SHP77 treated with DMSO at 0.1 percent for 48 hours (cell line): ENCODE measurements at places on chromosomes 6 and 20.
A peak's percentile ranks its signal among the peaks of the same experiment; 100 is the strongest.

DNA sequence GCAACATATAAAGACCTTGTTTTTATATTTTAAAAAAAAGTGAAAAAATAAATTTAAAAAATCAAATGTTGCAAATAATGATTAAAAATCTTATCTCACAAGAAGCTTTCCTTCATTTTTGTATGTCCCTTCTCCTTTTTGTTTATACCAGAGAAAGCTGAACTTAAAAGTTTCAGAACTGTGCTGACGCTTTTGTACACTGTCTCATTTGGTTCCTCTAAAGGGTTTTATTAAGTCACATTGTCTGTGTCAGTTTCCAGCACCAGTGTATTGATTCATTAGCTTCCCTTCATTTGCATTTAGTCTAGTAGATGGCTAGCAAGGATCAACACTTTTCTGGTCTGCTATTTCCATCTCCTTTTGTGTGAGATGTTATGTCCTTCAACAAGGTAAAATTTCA, 6.7 kb downstream of the PCED1A start:
- no peak for DNase-seq

- no peak for DNase-seq
Observed at GRCh38 chr6:91695221-91695620, 1108.3 kb upstream of the MAP3K7 start.

DNA sequence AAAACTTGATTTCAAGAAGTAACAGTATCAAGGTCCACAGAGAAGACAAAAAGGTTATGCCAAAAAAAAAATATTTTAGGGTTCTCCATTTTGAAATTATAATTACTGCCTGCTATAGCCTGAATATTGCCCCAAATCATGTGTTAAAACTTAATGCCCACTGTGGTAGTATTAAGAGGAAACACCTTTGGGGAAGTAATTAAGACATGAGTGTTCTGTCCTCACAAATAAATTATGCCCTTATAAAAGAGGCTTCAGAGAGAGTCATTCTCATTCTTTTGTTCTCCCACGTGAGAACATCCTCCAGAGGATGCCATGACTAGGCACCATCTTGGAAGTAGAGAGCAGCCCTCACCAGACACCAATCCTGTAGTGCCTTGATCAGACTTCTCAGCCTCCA, 66.2 kb downstream of the GMDS start:
- DNase-seq = no peak

DNA sequence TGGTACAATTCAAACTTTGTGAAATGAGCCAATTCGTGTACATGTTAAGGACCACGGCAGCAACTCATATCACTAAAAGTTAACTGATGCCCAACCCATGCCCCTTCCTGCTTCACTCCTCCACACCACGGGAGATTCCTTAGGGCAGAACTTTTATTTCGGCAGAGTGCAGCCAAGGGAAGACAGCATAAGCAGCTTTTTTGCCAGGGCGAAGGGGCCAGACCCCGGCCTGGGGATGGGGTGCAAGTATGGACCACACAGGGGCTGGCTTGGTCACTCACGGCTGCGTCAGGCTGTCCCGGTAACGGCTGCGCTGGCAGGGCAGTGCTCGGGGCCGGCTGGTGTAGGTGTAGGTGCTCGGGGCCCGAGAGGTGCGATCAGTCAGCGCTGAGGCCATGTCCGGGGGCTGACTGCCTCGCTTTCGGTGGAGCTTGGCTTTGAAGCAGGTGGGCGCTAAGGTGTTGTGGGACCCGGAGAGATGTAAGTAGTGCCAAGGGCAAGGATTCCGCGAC, 792 bp downstream of the RSPH3 start:
- DNase-seq = peak; percentile 8

DNA sequence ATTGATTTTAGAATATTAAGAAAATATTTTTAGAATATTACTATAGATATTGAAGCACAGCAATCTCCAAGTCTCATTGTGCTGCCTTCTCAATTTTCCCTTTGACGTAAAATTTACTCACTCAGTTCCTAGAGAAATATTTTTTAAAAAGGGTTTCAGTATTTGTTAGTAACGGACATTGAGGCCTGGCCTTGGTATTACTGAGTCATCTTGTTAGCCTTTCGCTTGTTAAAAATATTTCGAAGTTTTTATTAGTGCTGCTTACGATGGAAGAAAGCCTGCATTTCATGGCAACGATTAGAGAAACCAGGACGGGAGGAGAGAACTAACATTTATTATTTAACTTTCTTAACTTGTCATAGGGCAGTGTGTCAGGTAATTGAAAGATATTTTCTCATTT, 82.2 kb downstream of the TIAM2 start:
- no peak for DNase-seq

- no peak for DNase-seq
Observed at GRCh38 chr6:169416249-169416648, 162.6 kb upstream of the THBS2 start.

- no peak for DNase-seq
Observed at GRCh38 chr20:52096117-52096516, 95.5 kb downstream of the ZFP64 start.

GRCh38 chr6:16244446-16244845, 6.1 kb downstream of the GMPR start:
- no peak for DNase-seq

GRCh38 chr6:15254070-15254975, 8.5 kb downstream of the JARID2 start:
- DNase-seq = no peak

GRCh38 chr6:134161041-134161440, 108.6 kb upstream of the SLC2A12 start:
- DNase-seq = no peak

- no peak for DNase-seq
Observed at GRCh38 chr20:41599699-41600104, 18.5 kb downstream of the CHD6 start.

DNA sequence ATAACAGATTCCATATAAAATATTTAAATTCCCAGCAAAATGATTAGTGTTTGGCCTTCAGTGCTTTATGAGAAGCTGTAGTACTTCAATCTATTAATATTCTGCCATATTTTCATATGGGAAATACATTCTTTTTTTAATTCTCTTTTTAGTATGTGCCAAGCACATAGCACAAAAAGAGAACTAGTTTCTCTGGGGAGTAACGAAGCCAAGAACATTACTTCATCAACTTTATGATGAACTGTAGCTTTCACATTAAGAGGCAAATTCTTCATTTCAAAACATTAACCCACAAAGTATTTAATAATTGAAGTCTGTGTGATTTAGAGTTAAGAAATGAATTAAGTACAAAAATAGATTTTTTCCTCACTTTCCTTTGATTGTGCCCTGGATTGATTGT, 281.0 kb upstream of the EYS start:
- DNase-seq = no peak

DNA sequence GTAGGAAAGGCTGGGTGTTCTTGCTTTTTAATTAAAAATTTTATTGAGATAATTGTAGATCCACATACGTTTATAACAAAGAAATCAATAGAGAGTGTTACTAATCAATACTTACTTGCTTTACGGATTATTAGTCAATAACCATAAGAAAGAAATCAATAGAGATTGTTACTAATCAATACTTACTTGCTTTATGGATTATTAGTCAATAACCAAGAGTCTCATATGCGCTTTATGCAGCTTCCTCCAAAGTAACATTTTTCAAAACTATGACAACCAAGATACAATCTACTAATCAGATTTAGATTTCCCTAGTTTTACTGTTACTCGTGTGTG, 31.0 kb upstream of the LY86 start:
- DNase-seq = no peak

- DNase-seq = no peak
Observed at GRCh38 chr20:62770111-62770910, 26.0 kb upstream of the MRGBP start.

GRCh38 chr6:68575765-68576439, 59.2 kb upstream of the ADGRB3 start:
- no peak for DNase-seq

- peak; percentile 36 for DNase-seq
Observed at GRCh38 chr20:6395695-6396094, 272.9 kb upstream of the FERMT1 start.

DNA sequence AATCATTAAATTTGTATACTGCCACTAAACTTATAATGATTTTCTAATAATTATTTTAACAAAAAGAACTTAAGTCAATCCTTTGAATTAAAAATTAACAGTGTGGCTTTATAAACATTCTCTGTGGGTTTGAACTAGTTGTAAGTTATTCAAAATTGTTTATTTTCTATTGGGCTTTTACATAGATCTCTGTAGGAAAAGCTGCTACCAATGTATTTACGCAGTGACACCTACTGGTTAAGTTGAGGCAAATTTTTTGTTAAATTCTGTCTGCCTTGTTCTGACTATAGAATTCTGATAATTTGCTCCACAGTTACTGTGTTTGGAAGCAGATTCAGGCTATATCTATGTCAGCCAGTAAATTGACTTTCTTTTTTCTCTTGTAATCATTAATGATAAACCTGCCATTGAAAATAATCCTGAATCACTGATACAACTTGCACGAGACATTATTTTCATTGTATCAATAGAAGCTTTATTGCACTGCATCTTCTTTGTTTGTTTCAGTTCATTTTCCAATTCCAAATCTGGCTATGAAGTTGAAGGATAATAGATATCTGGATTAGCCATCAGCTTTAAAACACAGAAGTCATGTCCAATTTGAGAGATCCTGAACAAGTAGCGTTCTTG, 66.0 kb upstream of the UTRN start:
- peak; percentile 11 for DNase-seq

DNA sequence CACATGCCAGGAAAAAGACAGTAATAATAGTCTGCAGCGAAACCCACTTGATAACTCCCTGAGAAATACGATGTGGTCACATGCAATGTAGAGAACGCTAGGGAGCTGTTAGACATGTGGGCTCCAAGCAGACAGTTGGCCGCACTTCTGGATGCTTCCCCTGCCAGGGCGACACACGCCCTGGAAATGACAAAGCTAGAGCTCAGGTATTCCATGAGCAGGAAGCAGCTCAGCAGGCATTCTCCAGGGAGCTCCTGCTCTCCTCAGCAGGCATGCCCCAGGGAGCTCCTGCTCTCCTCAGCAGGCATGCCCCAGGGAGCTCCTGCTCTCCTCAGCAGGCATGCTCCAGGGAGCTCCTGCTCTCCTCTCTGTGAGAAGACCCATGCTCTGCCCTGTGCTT, 52.4 kb upstream of the NXT1 start:
- no peak for DNase-seq

- DNase-seq = no peak
Observed at GRCh38 chr6:13014504-13015378, 298.2 kb downstream of the PHACTR1 start.

DNA sequence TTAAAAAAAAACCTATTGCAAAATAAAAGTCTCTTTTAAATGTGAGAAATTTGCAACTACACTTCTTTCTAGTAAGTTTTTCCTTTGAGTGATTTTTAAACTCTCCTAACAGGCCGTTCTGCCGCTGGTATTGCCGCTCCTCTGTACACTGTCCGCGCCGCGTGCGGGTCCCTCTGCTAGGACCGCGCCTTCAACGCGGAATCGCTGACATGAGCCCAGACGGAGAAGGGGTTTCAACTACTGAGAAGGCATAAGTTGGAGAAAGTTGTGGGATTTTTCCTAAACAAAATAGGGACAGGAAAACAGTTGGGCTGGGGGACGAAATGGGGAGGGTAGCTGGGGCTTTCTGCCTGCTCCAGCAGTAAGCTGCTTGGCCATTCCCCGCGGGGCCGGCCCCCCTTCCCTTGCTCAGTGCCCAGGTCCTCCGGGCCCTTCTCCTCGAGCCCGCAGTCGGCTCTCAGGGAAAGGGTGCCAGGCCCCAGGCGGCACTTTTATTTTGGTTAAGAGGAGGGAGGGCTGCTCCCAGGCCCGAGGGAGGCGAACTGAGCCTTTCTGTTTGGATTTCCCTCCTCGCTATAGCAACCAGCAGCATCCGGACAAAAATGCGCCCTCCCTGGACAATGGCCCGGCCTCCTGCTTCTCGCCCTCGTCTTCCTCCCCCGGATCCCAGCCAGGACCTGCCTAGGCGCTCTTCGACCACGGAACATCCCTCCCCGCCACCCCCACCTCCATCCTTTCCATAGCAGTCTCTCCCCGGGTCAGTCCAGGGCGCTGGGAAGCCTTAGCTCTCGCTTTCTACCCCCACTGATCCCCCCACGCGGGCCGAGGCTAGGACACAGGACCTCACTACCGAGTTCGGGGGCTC, 6.8 kb upstream of the POU3F2 start:
- DNase-seq = no peak

DNA sequence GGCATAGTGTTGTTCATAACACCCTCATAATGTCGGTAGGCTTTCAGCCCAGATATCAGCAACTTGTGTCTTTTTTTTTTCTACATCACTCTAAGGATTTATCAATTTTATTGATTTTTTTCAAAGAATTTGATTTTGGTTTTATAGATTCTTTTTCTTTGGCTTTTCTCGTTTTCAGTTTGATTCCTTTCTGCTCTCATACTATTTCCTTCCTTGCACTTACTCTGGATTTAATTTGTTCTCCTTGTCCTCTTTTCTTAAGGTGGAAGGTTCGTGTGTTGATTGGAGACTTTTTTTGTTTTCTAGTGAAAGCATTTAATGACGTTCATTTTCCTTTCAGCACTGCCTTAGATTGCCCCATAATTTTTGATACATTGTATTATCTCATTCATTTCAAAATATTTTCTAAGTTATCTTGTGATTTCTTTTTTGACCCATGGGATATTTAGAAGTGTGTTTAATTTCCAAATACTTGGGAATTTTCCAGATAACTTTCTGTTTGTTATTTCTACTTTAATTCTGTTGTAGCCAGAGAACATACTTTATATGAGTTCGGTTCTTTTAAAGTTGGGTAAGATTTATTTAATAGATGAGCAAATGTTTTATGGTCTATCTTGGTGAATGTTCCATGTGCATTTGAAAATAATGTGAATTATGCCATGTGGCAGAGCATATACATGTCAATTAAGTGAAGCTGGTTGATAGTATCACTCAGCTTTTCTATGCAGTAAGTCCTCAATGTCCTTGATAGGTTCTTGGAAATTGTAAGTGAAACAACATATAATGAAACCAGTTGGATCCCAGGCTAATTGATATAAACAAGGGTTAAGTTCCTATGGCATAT, 62.8 kb downstream of the IRF4 start:
- DNase-seq = no peak

GRCh38 chr20:1671891-1672669, 14.5 kb upstream of the SIRPG start:
- no peak for DNase-seq

DNA sequence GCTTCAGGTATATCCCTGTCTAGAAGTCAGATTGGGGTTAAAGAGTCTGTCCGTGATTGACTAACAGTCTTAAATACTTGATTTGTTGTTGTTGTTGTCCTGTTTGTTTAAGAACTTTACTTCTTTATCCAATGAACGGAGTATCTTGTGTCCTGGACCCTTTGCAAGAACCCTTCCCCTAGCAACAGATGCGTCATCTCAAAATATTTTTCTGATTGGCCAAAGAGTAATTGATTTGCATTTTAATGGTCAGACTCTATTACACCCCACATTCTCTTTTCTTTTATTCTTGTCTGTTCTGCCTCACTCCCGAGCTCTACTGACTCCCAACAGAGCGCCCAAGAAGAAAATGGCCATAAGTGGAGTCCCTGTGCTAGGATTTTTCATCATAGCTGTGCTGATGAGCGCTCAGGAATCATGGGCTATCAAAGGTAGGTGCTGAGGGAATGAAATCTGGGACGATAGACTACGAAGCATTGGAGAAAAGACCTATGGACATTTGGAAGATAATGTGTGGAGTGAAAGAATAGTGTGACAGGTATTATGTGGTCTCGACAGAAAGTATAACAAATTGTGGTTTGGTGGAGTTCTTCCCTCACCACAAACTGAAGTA, at the start of gene HLA-DRA:
Gene HLA-DRA, plus strand, starts transcription at position 286 of the 613 bp plus-strand sequence. Its CDS starts 64 bp downstream, at position 350.
- DNase-seq = no peak
